Right renal pelvis (tissue), 4 donors: ENCODE measurements at places on chromosomes 4 and X. TPM values are rescaled to one million over a fixed set of nuclear protein-coding genes. Genes with fewer than 3 reads are reported as not detected.

ITM2A gene
- polyA plus RNA-seq: 104 TPM

RHOH gene
- 0.28 TPM for polyA plus RNA-seq

IL15 gene
- 1.8 TPM for polyA plus RNA-seq

XK gene
- polyA plus RNA-seq: 1.3 TPM

ARL13A gene
- 0.40 TPM for polyA plus RNA-seq

CCSER1 gene
- polyA plus RNA-seq: 20.7 TPM

DACH2 gene
- polyA plus RNA-seq: 30.5 TPM

SHROOM2 gene
- 20.7 TPM for polyA plus RNA-seq

ARSD gene
- 49.8 TPM for polyA plus RNA-seq

ASMT gene
- polyA plus RNA-seq: 0.08 TPM

SLC10A6 gene
- 0.12 TPM for polyA plus RNA-seq

AKAP14 gene
- not detected for polyA plus RNA-seq

CFAP47 gene
- 0.83 TPM for polyA plus RNA-seq

SPATA4 gene
- 1.5 TPM for polyA plus RNA-seq

PLS3 gene
- polyA plus RNA-seq: 307 TPM

DNA sequence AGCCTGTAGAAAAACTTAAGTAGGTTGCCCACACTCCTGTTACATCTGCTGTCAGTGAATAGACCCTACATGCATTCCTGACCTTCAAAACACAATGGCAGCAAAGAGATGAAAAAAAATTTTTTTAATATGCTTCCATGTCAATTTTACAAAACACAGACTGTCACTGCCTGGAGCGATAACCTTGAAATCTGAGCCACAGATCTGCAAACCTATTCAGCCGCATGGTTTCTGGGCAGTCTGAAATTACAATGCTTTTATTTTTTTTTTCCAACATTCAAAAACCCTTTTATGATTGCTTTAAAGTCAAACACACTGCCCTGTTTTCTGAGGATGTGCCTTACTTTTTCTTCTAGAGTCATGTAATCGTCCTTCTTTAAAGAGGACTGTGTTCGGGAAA is 264.9 kb upstream of the PUDP start:
- no peak for DNase-seq

- DNase-seq: no peak
Observed at GRCh38 chr4:12929784-12930183, 554.4 kb downstream of the RAB28 start.

GRCh38 chr4:102564399-102565059 is 63.4 kb downstream of the NFKB1 start:
- no peak for DNase-seq

DNA sequence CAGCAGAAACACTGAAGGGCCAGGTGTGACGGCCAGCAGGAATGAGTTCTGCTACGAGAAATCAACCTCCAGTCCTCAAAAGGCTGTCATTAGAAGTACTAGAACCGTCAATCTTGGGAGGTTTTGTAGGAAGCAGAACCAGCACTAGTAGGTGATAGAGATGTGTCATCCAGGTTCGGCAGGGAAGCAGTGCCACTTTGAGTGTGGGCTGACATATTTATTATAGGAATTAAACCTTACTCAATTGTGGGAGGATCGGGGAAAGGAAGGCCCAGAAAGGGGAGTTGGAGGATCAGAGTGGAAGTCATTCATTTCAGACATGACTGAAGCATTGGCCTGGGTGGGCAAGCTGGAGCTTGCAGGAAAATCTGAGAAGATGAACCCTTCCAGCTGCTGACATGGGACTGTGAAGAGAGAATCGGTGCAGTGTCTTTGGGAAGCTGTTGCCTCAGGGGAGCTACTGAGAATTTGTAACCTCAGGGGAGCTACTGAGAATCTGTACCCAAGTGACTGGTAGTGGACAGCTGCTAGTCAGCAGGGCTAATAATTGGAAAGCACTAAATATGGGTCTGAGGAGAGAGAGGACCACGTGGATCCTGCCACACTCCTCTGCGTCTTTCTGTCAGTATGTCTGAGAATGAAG is 177.4 kb downstream of the SPRY1 start:
- DNase-seq: no peak

GRCh38 chrX:155071694-155072280 is 479 bp downstream of the BRCC3 start:
- DNase-seq: no peak

DNA sequence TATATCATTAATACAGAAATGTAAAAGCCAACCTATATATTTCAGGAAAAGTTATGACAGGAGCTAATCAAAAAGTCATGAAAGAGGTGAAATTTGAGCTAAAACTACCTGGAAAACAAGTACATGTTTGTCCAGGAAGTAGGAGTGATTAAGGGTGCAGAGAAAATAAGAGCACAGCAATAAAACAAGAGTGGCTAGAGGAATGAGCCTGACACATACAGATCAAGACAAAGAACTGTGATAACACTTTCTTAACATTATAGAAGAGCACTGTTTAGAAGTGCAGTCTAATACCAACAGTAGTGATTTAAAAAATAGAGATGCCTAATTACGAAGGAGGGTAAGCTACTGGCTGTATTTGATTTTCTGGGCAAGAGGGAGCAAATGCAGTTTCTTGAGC is 125.1 kb downstream of the WDFY3 start:
- no peak for DNase-seq

DNA sequence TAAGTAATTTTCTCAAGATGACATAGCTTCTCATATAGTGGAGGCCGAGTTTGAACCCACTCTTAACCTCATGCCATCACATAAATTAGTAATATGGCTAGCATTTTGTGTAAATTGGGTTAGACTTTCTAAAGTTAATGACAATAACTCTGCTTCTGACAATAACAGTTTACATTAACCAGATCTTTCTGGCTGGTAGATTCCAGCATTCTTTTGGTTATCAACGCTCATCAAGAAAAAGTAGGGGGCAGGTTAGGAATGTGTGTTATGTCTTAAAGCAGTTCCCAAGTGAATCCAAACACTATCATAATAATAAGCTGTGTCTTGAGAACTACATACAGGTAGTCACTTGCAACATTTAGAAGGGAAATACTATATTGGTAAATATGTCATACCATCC is 162.5 kb downstream of the PRDM5 start:
- DNase-seq: no peak

- DNase-seq: no peak
Observed at GRCh38 chr4:48909697-48910096, 3.1 kb upstream of the OCIAD2 start.

- DNase-seq: no peak
Observed at GRCh38 chrX:1466971-1467561, 14.4 kb upstream of the ASMTL start.

DNA sequence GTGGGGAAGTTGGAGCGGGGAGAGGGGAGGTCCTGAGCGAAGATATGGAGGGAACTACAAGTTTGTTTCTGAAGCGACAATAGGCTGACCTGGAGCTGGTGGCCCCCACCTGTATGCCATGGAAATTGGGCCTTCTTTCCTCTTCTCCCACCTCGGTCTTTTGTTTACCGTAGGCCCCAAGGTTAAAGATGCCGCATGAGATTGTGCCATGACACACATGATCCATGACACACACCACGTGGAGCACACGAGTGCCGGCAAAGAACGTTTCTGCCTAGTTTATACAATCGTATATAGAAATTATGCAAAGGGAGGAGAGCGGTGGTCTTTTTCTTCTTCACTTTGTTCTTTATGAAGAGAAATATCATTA is 408 bp downstream of the TMEM33 start:
- no peak for DNase-seq

DNA sequence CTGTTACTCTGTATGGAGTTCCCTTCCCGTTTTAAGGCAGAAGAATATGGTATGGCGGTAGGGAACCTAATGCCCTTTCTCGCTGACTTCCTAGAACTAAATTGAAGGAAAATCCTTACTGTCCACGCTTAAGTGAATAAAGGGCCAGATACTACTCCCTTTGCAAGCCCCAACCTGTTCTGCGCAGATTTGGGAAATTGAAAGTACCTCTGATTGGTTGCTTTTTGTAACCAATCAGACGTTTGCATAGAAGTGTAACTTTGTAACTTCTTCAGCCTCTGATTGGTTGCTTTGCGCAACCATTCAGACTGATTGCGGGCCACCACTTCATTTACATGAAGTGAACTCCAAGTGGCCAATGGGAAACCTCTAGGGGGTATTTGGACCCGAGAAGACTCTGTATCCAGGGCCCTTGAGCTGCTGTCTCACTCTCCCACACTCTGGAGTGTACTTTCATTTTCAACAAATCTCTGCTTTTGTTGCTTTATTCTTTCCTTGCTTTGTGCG is 1.2 kb upstream of the TMEM33 start:
- DNase-seq: no peak

GRCh38 chr4:168619266-168619631 is 122.4 kb downstream of the PALLD start:
- no peak for DNase-seq

- DNase-seq: no peak
Observed at GRCh38 chr4:94365304-94365703, 22.7 kb upstream of the HPGDS start.

GRCh38 chr4:123653236-123653635 is 256.6 kb downstream of the SPRY1 start:
- no peak for DNase-seq

GRCh38 chr4:80081566-80081965 is 8.5 kb upstream of the ANTXR2 start:
- no peak for DNase-seq

- no peak for DNase-seq
Observed at GRCh38 chr4:75698162-75698962, 25.2 kb upstream of the G3BP2 start.

DNA sequence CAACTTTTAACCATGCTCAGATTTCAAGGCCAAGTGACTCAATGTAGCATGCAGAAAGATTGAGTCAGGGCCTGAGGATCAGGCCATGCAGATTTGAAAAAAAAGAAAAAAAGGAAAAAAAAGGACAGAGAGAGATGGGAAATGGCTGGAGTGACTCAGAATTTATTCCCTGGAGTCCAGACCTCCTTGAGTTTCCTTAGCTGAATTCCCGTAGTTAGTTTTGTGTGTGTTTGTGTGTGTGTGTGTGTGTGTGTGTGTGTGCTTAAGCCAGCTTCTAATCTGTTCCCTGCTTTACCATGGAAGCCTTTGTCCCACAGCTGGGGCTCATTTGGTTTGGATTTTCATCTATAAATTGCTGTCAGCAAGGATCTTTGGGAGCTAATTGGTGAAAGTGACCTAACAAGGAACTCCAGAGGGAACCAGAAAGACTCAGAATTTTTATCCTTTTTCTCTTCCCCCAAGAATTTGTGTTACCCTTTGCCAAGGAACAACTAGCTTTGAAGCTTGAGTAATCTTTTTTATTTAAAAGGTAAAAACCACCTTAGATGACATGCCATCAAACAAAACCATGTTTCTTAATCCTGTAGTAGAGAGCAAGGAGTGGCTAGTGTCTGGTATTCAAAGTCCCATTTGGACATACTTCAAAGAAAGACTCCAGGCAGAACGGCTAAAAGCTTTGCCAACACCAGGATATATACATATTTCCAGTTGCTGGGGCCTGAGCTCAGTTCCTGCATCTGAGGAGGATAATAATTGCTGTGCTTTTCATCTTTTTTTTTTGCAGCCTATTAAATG is 109.0 kb upstream of the DDIT4L start:
- no peak for DNase-seq

- DNase-seq: no peak
Observed at GRCh38 chr4:128502818-128503527, 215.4 kb upstream of the PGRMC2 start.

- no peak for DNase-seq
Observed at GRCh38 chr4:48064349-48064748, 47.8 kb downstream of the NIPAL1 start.

GRCh38 chr4:78691971-78692821 is 84.0 kb upstream of the BMP2K start:
- DNase-seq: no peak

DNA sequence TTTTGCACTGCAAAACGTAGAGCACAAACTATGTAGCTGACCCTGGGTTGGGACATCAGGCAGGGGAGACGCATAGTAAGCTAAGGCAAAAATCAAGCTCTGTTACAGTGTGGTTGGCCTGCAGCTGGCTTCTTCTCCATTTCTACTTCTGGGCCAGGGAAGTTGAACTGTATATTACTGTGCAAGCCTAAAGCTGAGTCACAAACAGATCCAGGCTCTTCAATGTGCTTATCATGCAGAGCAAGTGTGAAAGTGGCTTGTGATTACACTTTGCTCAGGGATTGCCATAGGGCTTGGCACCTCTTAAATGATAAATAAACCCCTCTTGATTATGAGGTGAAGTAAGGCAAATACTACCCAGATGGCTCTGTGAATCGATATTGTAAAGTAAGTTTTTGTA is 40.5 kb downstream of the CLDN34 start:
- no peak for DNase-seq

DNA sequence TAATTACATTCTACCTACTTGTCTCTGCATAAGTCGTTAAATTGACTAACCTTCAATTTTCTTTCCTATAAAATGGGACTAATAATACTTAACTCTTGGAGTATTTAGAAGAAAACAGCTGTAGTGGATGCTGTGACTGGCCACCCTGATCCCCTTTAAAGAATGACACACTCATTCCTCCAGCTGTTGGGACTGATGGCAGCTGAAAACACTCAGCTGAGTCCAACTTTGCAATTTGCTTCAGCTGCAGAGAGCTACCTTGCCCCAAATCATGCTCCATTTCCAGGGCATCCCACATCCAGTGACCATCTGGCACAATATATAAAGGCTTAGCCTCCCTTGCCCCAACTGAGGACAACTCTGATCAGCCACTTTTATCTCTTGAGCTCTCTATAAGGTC is 89.1 kb downstream of the MID1IP1 start:
- no peak for DNase-seq

GRCh38 chrX:133300591-133300990 is 82.4 kb upstream of the TFDP3 start:
- DNase-seq: no peak

GRCh38 chr4:164768516-164768915 is 14.6 kb downstream of the SMIM31 start:
- no peak for DNase-seq

DNA sequence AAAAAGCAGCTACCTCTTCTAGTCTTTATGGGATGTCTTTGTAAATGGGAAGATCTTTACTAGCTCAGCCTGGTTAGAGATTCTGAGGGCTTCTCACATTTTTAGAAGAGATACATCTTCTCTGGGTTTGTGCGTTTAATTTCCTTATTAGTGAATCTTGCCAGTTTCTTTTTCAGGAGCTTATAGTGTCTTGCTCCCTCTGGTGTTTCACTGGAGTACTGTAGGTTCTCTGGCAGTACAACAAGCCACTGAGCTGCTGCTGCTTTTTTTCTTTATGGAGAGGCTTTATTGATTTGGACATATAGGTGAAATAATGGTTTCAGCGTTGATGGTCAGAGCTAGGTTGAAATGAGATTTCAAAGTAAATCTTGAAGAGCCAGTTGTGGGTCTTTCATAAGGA is 82.9 kb downstream of the LAS1L start:
- no peak for DNase-seq
